Fibroblast of skin of back (primary cell): ENCODE measurements at places on chromosomes 6 and 20.
A peak's percentile ranks its signal among the peaks of the same experiment; 100 is the strongest.

DNA sequence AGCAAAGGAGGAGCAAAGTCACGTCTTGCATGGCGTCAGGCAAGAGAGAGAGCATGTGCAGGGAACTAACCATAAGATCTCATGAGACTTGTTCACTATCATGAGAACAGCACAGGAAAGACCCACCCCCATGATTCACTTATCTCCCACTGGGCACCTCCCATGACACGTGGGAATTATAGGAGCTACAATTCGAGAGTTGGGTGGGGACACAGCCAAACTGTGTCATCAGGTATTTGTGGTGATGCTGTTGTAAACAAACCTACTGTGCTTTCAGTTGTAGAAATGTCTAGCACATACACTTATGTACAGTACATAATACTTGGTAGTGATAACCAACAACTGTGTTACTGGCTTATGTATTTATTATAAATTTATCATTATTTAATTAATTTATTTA, 128.3 kb downstream of the UTRN start:
- DNase-seq: peak; percentile 55

DNA sequence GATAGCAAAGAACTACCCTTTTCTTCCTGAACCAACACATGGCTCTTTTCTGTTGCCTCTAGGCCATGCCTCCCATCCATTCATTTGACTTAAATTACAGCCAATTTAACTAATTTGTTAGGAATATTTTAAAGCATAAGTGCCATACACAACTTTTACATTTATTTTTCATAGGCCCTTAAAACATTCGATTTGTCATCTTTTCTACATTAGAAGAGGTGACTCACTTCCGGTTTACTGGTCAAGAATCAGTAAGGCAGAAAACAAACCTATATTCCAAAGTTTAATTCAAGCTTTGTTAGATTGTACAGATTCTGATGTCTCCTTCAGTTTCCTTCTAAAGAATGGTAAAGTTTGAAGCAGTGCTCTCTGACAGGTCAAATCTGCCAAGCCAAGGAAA, 344.3 kb downstream of the SAMD5 start:
- peak; percentile 39 for DNase-seq

GRCh38 chr6:12233693-12234571, 56.2 kb upstream of the EDN1 start:
- DNase-seq: peak; percentile 84

DNA sequence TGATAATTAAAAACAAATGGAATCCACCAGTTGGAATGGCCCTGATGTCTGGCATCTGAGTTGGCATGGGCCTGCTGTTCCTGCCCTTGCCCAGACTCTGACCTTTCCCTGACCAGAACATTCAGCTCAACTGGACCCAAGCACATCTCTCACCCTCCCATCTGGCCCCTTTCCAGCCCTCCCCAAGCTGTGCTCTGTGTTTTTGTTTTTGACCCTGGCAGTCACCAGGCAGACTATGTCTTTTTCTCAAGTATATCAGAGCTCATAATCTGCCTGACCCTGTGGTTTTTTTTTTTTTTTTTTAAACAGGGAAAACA, 117.6 kb downstream of the TRDN start:
- DNase-seq: no peak

DNA sequence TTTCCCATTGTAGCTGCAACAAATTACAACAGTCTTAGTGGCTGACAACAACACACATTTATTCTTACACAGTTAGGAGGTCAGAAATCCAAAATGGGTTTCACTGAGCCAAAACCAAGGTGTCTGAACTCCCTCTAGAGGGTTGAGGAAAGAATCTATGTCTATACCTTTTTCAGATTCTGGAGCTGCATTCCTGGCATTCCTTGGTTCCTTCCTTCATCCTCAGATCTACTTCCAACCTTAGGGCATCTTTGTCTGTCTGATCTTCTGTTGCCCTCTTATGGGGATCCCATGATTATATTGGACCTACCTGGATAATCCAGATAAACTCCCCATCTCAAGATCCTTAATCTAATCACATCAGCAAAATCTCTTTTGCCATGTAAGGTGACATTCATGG, 540.9 kb upstream of the MAP3K7 start:
- no peak for DNase-seq

DNA sequence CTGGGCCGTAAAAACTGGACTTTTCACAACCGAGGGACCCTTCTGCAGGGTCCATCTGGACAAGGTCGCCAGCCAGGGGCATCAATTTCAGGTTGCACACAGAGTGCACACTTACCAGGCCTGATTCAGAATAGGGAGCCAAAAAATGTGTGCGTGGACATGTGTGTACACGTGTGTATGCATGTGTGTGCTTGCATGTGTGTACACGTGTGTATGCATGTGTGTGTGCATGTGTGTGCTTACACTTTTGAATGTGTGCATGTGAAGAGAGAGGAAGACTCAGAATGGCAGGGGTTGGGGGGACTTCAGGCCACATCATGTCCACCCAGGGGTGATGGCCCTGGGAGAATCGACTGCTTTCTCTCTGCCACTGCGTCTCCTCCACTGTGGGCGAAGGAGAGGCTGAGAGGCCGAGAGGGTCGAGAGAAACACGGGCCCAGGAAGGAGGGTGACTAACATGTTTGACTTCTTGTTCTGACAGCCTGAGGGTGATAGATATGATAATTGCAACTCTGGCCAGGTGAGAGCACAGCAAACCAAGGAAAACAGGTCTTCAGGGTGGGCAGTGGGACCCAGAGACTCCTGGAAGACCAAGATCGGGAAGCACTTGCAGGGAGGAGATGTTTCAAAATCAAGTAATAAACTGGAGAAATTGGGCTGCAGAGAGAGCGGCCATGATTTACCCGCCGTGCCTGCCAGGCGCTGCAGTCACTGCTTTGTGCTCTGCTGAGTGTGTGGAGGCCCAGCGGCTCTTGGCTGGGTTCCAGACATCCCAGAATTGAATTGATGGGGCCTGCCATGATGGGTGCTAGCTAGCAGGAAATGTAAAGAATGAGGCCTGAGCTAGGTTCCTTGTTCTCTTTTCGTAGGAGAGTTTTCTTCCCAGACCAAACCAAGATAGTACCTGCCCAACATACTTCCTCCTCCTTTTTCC, 310.8 kb downstream of the QKI start:
- DNase-seq: no peak
